GF-D8 (cell line): ENCODE measurements at places on chromosomes 11 and 22.

- DNase-seq, result no peak
Observed at GRCh38 chr22:48055827-48056226, 1293.4 kb downstream of the TBC1D22A start.

GRCh38 chr22:41909310-41910049, 5.4 kb downstream of the SHISA8 start:
- DNase-seq, result no peak

DNA sequence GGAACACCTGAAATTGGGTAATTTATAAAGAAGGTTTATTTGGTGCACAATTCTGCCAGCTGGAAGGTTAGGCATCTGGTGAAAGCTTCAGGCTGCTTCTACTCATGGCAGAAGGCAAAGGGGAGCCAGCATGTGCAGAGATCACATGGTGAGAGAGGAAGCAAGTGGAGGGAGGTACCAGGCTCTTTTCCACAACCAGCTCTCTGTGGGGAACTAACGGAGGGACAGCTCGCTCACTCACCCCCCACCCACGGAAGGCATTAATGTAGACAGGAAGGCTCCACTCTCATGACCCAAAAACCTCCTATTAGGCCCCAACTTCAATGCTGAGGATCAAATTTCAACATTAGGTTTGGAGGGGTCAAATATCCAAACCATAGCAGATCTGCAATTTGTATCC, 75.6 kb upstream of the ARHGAP32 start:
- no peak for DNase-seq

DNA sequence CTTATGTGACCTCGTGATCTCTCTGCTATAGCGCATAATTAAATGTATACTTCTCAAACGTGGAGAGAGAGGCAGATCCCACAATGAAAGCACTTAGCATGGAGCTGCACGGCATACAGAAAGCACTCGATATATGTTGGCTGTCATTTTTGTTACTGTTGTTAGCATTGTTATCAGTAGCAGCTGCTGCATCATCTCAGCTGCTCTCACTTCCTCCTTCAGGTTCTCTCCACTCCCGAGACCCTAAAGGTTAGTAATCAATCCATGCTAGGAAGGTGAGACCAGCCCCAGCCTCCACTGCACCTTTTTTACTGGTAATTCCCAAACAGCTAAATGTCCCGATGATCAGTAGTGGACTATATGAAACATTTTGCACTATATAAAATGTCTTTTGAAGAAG, 13.4 kb upstream of the API5 start:
- DNase-seq, result no peak

- no peak for DNase-seq
Observed at GRCh38 chr22:20968281-20968977, 1.4 kb downstream of the AIFM3 start.

GRCh38 chr11:93733474-93733873, 7.8 kb downstream of the TAF1D start:
- DNase-seq, result no peak

DNA sequence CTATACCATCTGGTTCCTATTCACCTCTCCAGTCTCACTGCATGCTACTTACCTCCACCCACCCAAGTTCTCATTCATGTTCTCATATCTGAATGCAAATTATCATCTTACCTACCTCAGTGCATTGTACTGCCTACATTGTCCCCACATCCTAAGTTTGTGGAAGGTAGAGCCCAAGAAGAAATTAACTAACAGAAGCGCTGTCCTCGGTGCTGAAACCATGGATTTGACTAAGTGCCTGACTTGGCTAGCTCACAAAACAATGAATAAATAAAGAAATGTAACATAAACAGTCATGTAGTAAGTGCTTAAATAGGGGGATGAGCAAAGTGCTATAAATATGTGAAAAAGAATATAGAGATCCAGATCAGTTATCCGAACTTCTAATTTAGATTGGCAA, 63.2 kb downstream of the GRIA4 start:
- no peak for DNase-seq

- DNase-seq, result no peak
Observed at GRCh38 chr22:46617207-46617985, 2.8 kb upstream of the GRAMD4 start.

- DNase-seq, result no peak
Observed at GRCh38 chr22:20017622-20017958, 967 bp upstream of the ARVCF start.

GRCh38 chr22:30864441-30865420, 103.8 kb downstream of the MORC2 start:
- no peak for DNase-seq

DNA sequence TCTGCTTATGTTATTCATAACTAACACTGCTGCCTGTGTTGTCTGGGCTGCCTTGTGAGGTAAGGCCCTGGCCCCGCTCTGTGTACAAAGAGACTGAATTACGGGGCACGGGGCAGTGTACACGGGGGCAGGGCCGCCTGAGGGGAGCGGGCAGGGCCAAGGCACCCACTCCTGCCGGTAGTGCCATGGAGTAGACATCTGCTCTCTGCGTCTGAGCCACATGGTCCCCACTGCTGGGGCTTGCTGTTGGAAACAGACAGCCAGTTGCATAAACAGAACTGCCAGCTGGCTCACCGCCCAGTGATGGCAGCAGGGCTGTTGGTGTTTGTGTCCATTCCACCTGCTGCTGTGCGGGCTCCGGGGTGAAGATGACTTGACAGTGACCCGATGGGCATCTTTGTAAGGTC, 19.8 kb downstream of the FAM118A start:
- no peak for DNase-seq

- no peak for DNase-seq
Observed at GRCh38 chr22:17919276-17920144, 104.9 kb downstream of the MICAL3 start.

- DNase-seq, result peak; percentile 32
Observed at GRCh38 chr11:98834776-98835175, 186.0 kb upstream of the CNTN5 start.
